ENCODE measurements at places on chromosomes 7 and 10.
A peak's percentile ranks its signal among the peaks of the same experiment; 100 is the strongest.

GRCh38 chr10:71971311-71971731 is 7.1 kb downstream of the CHST3 start:
- no peak for DNase-seq

GRCh38 chr10:22980822-22981221 is 53.0 kb downstream of the ARMC3 start:
- no peak for DNase-seq

GRCh38 chr10:51301644-51302043 is 227.4 kb downstream of the PRKG1 start:
- DNase-seq = peak; percentile 81

GRCh38 chr10:31720546-31720945 is 208.1 kb downstream of the ARHGAP12 start:
- no peak for DNase-seq

- DNase-seq = peak; percentile 57
Measured at GRCh38 chr7:28573059-28573553, 160.8 kb downstream of the CREB5 start.

DNA sequence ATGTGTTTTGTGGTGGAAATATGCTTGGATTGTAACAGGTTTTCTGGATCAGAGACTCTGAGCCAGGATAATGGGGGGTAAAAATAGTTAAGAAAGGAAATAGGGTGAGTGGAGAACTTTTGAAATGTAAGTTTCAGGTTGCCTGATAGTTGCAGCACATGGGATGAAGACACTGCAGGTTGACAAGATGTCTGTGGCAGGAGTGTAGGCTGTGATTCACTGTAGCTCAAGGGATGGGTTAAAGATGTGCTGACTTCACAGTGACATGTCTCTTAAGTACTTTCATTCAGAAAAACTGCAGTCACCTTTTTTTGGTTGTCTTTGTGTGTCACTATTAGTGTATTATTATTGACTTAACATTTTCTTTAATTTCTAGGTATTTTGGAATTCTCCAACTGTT is 63.5 kb upstream of the SLC39A12 start:
- no peak for DNase-seq

GRCh38 chr7:93860261-93860660 is 30.3 kb downstream of the TFPI2 start:
- DNase-seq = no peak

- no peak for DNase-seq
Measured at GRCh38 chr7:100933734-100934133, 15.6 kb upstream of the MUC3A start.

Data from fibroblast of mammary gland (primary cell).